RCC 7860 (cell line): ENCODE measurements at places on chromosomes 12 and 14.

DNA sequence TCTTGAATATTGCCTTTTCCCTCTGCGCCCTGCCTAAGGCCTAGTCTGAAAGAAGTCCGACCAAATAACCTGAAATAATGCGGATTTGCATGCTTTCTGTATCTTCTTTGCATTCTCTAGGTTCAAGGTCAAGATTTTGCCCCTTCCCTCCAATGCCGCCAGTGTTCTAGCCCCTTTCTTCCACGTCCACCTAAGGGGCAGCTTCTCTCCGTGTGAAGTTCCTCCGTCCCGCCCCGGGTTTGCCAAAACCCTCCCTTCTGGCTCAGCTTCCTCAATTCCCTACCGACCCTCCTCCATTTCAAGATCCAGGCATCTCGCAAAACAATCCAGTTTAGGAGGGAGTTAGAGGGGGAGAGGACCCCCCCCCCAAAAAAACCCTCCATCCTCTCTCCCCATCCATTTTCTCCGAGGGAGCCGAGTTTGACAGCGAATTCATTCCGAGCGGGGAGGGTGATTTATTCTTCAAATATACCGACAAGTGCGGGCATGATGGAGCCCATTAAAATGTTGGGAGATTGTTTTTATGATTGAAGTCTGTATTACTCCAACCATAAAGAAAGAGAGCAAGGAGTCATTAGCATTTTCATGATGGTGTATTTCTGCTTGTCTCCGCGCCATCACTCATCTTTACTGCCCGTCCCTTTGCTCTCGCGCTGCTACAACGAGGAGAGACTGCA, 20.9 kb upstream of the ATP5MC2 start:
- no peak for DNase-seq

- no peak for DNase-seq
Measured at GRCh38 chr12:108691998-108692808, 39.1 kb downstream of the CORO1C start.

DNA sequence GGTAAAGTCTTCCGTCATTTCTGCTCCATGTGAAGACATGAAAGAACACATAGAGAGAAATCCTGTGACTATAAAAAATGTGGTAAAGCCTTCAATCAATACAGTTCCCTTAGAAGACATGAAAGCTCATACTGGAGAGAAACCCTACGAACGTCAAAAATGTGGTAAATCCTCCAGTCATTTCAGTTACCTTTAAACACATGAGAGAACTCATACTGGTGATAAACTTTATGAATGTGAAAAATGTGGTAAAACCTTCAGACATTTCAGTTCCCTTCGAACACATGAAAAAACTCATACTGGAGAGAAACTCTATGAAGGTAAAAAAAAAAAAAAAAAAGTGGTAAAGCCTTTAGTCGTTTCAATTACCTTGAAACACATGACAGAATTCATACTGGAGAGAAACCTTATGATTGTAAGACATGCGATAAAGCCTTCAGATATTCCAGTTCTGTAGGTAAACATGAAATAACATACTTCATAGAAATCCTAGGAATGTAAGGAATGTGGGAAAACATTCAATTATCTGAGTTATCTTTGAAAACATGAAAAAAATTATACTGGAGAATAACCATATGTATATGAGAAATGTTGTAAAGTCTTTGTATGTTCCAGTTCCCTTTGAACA, 60.4 kb downstream of the MAP4K5 start:
- no peak for DNase-seq

DNA sequence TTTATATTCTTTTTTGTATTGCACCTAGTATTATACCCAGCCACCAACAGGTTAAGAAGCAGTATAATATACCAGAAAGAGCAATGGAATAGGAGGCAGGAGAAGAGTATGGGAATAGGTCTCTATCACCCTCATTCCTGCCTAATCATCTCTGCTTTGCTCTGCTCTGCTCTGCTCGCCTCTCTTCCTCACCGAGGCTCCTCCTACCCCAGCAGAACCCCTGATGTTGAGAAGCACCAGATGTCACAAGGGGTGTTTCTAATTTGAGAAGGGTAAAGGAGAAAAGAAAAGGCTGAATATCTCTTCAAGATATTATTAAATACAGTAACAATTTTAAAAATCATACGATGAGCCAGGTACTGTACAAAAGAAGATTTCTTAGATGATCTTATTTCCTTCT, 89.0 kb downstream of the STON2 start:
- DNase-seq = no peak

DNA sequence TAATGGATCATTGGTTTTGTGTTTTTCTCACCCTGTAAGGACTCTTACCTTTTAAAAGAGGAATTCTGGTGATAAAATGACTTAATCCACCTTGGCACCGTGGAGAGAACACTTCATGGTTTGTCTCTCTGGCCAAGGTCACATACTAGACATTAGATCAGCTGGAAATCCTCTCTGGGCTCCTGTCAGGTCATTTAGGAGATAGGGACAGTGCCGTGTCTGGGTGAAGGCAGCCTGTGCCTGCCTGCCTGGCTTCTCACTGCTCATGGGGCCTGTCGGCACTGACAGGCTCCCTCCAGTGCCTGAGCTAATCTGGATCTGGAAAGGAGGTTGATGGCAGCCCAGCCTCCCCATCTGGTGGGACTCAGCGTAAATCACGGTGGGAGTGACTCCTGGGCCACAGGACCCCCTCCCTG, 5.7 kb downstream of the CRADD start:
- DNase-seq = peak; percentile 10

GRCh38 chr14:96151242-96151641, 53.4 kb upstream of the BDKRB2 start:
- no peak for DNase-seq

- DNase-seq = peak; percentile 89
Measured at GRCh38 chr14:68476212-68477109, 316.4 kb downstream of the ZFP36L1 start.

- DNase-seq = no peak
Measured at GRCh38 chr12:11764837-11765236, 115.4 kb downstream of the ETV6 start.

- DNase-seq = no peak
Measured at GRCh38 chr14:79050787-79051727, 880.9 kb downstream of the NRXN3 start.

DNA sequence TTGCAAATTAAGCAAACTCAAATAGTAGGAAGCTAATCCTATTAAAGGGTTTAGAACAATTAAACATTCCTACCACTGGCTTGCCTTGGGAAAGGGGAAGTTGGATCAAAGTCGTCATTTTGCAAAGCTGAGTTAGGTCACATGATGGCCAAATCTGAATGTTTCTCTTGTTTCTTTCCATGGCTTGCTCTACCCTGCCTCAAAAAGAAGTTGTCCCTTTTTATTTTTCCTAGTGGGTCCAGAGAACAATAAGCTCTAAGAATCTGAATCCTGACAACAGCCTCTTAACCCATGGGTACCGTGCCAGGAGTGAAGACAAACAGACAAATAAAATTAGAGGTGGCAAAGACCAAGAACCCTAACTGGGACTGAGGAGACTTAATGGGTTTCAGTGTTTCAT, 26.2 kb upstream of the NPFF start:
- no peak for DNase-seq

- DNase-seq = no peak
Measured at GRCh38 chr12:89358805-89359204, 6.5 kb upstream of the DUSP6 start.

GRCh38 chr14:105492971-105493871, 2.2 kb downstream of the TEDC1 start:
- DNase-seq = no peak

GRCh38 chr12:107594995-107595394, 90.6 kb upstream of the PWP1 start:
- DNase-seq = no peak

DNA sequence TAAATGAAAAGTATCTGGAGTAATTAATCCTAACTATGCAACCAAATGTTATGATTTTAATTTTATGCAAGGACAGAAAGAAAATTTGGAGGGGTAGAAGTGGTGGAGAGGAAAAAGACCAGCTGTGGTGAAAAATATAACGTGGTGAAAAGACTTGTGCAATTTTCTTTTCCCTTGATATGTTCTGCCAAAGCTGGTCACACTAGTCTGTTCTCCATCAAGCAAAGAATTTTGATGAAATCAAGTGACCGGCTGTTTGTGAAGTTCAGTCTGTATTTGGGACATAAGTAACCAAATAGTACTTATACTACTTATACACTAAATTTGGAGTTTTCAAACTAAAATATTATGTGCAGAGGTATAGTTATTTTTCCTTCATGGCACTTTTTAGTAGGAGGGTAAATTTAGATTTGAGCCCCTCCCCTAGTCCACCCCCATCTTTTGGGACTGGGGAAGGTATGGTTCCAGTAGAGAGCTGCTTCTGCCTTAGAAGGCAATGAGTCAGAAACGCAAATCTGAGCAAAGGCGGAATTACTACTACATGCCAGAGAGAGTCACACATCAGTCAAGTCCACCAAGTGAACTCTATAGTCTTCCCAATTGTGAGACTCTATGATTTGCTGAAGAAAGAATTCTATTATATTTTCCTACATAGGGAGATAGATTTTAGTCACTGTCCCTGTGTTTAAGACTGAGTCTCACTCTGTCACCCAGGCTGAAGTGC, 229.7 kb downstream of the SLC25A21 start:
- DNase-seq = no peak

- no peak for DNase-seq
Measured at GRCh38 chr12:99513066-99513465, 134.5 kb upstream of the GARIN6 start.

- DNase-seq = peak; percentile 83
Measured at GRCh38 chr12:65532764-65533163, 254.3 kb downstream of the MSRB3 start.

DNA sequence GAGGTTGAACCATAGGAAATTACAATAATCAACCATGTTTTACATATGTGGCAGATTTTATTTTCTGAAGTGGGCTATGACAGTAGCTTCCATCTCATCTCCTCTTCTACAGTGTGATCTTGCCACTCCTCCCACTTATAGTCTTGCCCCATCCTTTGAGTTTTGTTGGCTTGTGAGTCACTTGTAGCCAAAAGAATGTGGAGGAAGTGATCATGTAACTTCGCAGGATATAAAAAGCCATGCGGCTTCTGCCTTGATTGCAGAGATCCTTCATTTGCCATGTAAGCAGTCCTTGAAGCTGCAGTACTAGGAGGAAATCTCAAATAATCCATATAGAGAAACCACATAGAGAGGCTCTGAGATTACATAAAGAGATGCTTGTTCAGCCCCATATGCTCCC, 13.7 kb upstream of the ZNF84 start:
- DNase-seq = peak; percentile 15

- DNase-seq = no peak
Measured at GRCh38 chr14:104265918-104266630, 127.7 kb downstream of the KIF26A start.

GRCh38 chr12:64332938-64333337, 57.6 kb downstream of the C12orf56 start:
- no peak for DNase-seq

GRCh38 chr12:111953455-111953854, 59.5 kb downstream of the TMEM116 start:
- DNase-seq = no peak

GRCh38 chr14:23415821-23416778, 8.0 kb upstream of the MYH6 start:
- DNase-seq = no peak

DNA sequence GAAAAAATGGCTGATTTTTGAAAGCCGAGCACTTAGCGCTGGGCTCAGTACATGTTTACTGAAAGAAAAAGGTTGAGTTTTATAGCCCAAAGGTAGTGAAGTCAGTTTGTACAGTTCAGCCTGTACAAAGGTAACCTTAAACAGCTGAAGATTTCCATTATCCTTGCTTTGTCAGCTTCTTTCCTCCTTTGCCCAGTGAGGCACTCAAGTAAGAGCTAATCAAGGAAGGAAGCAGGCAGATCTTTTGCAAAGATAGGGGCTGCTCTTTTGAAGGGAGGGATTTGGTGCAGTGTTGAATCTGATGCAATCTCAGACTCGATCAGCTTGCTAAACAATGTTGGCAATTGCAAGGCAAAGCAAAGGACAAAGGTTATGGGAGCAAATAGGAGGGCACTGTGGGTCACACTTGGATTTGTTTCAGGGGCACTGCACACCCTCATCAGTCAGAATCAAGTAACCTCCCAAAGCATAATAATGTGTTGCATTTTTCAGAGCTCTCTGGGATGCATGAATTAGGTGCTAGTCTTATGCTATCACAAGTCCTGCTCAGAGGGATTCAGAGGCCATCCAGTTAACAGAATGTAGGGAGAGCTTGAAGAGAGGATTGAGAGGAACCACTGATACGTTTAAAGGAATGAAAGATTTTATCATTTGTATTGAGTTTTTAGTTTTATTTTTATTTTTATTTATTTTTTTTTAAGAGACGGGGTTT, 44.4 kb downstream of the ANO6 start:
- no peak for DNase-seq

DNA sequence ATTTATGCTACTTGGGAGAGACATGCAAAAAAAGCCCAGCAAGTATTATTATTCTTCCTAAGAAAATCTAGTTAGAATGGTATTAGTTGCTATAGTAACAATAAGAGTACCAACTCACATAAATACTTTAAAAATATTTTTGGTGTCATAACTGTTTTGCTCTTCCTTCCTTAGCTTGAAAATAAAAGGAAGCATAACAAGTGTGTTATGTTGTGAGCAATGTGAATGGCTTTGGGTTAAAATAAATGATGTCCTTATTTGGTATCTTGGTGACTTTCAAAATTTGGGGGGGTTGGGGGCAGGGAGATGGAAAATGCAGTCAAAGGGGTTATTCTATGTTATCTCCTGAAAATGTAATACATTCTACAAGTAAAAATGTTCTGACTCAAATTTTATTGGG, 91.0 kb downstream of the ELK3 start:
- DNase-seq = no peak

DNA sequence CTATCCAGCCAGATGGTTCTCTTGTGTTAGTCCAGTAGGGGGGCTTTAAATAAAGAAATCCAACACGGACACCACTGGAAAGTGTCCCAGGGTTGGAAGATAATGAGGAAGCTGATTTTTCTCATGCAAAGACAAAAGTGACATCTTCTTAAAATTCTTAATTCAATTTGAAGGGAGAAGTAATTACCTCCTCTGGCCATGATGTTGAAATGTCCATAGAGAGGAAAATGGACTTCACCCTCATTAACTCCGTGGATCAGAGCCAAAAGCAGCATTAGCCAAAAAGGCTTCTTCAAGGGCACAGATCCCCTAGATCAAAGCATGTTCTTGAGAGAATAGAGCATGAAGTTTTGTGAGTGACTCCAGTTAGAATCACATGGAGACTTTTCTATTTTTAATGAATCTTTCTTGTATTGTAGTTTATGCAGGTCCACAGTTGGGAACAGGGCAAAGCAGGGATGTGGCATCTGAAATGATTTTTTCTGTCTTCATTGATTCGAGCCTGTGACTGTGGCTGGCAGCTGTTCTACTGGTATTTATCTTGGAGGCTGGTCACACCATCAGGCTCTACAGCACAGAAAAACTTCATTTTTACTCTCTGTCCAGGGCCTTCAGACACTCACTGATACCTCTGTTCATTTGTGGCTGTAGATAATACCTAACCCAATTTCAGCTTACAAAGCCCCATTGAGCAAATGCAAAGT, 1002.5 kb downstream of the AACS start:
- DNase-seq = no peak
